NCI-H1092 (cell line): ENCODE measurements at places on chromosomes 3 and 15.
A peak's percentile ranks its signal among the peaks of the same experiment; 100 is the strongest.

GRCh38 chr15:99110581-99111320 lies 5.9 kb downstream of the SYNM start:
- DNase-seq: no peak

GRCh38 chr3:153429821-153430220 lies 267.8 kb downstream of the RAP2B start:
- no peak for DNase-seq

DNA sequence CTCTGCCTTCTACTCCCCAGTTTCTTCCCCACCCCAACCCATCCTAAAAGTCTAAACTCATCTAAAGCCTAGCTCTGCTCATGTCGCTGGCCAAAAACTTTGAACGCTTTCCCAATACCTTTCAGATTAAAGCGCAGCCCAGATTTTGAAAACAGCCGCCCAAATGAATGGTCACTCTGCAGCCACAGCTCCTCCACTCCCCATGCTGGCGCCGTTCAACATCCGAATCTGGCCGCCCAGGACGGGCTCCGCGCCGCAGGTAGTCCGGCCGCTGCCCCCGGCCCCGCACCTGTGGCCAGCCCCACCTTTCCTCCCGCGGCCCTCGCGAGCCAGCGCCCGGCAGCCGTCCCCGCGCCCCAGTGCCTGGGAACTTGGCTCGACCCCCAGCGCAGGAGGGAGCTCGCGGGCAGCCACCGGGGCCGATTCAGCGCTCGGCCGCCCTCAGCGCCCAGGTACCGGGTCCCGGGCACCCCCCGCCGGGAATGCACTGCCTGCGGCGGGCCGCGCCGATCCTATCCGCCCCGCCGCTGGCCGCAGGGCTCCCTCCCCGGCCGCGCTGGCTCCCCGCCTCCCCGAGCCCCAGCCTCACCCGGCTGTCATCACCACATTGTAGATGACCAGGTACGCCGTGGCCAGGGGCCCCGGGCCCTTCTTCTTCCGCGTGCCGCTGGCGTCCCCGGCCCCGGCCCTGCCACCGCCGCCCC lies 417 bp downstream of the HACD2 start:
- DNase-seq: peak; percentile 16

DNA sequence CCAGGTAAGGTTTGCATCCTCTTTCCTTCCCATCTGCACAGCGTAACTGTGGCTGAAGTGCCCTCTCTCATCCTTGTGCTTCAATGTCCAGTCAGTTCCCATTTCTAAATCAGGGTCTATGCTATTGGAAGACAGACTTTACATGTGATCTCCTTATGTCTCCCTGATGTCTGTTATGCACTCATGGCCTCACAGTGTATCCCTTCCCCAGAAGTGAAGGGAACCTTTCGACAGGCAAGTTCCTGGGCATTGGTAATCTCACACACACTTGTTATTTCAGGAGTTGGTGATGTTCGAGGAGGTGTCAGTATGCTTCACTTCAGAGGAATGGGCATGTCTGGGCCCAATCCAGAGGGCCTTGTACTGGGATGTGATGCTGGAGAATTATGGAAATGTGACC lies 7.4 kb downstream of the ZNF197 start:
- DNase-seq: no peak

- no peak for DNase-seq
Observed at GRCh38 chr15:66078929-66079275, 174.6 kb downstream of the MEGF11 start.

DNA sequence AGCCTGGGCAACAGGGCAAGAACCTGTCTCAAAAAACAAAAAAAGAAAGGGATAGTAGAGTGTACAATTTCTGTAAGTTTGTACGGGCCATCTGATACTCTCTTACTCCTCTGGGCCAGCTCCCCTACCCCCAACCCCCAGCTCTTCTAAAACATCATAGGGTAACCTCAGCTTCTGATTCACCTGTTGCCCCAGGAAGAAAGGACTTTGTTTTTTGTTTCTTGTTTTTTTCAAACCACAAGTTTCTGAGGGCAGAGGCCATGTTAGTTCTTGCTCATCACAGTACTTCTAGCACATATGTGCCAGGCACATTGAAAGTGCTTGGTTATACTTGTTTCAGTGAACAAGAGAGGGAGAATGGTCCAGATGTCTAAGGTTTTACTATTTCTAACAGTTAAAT lies 20.2 kb downstream of the ATOSA start:
- DNase-seq: no peak

- DNase-seq: no peak
Observed at GRCh38 chr15:78841891-78842290, 30.6 kb upstream of the ADAMTS7 start.

GRCh38 chr3:126056088-126056487 lies 27.8 kb downstream of the SLC41A3 start:
- DNase-seq: no peak

DNA sequence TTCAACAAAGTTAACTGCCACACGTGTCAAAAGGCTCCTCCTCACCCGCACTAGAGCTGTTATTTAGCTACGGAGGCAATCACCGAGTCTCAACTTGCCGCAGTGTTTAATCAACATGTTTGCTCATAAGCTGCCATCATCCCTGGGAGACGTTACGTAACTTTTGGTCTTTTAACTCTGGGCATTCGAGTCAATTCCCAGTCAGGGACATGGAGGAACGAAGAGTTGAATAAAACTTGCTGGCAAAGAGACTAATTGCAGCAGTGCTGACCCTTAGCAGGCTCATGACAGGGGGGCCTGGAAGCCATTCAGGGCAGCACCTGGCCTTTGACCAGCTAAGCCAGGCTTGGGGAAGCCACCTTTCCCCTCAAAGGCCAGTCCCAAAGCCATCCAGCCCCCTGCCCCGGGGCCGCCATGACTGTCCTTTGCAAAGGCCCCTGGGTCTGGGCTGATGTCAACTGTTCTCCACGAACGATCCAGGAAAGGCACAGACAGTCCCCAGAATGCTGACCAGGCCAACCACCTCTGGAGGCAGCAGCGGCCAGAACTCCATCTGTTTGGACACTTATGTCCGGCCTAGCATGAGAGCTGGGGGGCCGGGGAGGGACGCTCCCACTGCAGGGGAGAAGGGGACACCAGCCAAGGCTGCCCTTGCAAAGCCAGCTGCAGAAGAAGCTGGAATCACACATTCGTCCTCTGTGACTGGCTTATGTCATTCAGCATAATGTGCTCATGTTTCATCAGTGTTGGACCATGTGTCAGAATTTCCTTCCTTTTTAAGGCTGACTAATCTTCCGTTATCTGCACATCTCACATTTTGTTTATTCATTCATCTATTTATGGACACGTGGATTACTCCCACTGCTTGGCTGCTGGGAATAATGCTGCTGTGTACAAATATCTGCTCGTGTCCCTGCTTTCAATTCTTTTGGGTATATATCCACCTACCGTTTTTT lies 43.7 kb downstream of the PCSK6 start:
- no peak for DNase-seq

- DNase-seq: no peak
Observed at GRCh38 chr3:10992017-10992942, at the start of gene SLC6A1. Gene SLC6A1 (plus strand): TSS chr3:10992748. CDS start chr3:11017212, 24,464 bp downstream.

DNA sequence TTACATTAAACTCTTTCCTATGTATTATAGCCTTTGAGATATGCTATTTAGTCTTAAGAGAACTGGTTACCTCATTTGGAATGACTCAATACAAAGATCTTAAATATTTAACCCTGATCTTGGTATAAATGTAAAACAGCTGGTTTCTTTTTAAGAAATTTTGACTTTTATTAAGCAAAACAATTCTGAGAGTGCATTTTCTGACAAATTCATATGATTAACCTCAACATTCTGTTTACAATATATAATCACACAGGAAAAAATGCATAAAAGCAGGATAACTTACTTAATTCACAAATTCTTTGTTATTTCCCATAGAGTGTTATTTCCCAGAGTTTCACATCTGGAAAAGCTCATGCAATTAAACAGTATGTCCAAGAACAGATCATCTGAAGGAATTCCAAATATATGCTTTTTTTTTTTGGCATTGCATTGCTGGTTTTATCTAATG lies 400.4 kb upstream of the THBS1 start:
- no peak for DNase-seq

GRCh38 chr15:58331913-58332675 lies 99.7 kb upstream of the LIPC start:
- DNase-seq: peak; percentile 65

- DNase-seq: no peak
Observed at GRCh38 chr3:25294169-25294805, 133.8 kb upstream of the RARB start.

DNA sequence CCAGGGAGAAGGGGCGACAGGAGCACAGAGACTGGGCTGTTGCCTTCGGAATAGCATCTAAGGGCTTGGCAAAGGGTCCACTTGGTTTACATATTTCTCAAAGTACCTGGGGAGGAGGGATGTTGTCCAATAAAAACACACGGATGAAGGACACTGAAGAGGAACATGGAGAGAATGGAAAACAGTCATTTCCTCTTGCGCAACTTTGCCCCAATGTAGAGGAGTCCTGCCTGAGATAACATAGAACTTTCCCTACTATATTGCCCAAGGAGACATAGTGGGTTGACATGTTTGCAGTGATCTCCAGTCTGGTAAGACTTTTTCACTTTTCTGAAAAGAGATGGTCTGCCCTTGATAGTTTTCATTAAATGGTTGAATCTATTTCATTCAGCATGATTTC lies 468.8 kb upstream of the SUCLG2 start:
- DNase-seq: no peak

DNA sequence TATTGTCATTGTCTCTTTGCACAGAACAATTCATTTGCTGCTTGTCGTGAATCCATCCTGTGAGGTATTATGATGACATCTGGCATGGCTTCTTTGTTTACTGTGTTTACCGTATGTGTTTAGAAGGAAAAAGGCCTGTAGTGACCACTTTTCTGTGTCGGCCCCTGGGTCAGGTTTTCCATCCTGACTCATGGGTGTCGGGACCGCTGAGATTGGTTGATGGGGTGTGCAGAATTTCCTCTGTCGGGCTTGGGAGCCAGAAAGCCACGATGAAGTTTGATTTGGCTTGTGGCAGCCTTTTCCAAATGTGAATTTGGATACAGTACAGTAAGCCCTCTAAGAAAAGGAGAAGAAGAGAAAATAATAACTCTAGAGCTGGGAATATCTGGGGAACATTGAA lies 113.5 kb downstream of the FNDC3B start:
- no peak for DNase-seq

- DNase-seq: no peak
Observed at GRCh38 chr15:78024519-78024870, 53.0 kb downstream of the TBC1D2B start.

GRCh38 chr3:134258761-134259347 lies 8.2 kb upstream of the RYK start:
- DNase-seq: no peak
